Non-pigmented ciliary epithelial cell (primary cell): ENCODE measurements at places on chromosomes 16 and 17.

DNA sequence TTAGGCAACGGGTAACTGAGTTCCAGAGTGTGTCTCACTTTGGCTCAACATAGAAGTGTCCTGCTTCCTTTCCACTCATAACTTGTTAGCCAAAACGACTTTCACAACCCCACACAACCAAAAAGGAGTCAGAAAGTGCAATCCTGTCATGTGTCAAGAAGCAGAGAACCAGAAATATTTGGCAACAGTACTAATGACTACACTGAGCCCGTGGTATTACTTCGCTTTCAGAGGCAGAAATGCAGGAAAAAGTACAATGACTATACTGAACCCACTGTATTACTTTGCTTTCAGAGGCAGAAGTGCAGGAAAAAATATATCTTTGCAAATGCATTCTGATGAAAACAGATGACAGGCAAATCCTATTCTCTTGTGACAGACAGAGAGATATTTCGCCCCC lies 484.6 kb downstream of the KIF2B start:
- no peak for DNase-seq

DNA sequence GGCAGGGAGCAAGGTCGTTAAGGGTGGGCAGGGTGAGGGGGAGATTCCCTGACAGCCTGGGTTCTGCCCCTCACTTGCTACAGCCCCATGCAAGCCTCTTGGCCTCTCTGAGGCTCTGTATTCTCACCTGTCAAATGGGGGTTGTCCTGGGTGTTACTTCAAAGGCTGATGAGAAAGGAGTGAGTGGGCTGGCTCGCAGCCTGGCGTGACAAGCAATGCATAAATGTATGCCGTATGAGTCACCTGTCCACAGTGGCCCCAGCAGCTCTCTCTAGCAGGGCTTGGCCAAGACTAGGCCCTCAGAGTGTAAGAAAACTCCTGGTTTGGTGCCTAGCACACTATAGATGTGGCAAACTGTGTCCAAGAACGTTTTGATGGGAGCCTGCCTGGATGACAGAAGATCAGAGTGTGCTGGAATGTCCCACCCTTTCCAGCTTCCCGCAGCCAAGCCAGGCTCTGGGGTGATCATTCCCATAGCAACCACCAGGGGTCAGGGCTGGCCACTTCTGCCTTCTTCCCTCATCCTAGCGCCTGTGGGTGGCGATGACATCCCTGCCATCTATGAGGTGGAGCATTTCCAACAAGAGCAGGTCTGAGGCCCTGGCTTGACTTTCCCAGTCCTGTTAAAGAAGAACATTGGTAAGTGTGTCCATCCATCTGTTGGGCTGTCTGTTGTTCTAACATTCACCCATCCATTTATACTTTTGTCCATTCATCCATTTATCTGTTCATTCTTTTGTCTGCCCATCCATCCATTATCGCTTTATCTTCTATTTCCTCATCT lies 37.2 kb upstream of the ADGRG1 start:
- DNase-seq: peak; percentile 48

GRCh38 chr17:69142175-69142802 lies 594 bp upstream of the ABCA6 start:
- DNase-seq: no peak

DNA sequence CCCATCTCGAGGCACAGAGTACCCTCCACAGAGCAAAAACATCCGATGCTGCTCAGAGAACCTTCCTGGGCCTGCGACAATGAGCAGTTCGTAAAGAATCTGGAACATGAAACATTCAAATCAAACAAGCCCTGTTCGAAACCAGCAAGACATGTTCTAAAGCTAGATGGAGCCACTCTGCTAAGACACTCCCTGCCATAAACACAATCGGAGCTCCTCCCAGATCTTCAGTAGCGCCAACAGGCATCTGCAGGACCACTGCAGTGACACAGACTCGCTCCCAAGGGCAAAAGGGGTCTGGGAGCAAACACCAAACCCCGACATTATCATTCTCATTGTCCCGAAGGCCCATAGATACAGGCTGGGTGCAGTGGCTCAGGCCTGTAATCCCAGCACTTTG lies 108.7 kb downstream of the ZFHX3 start:
- no peak for DNase-seq

GRCh38 chr17:30210366-30210765 lies 25.1 kb downstream of the SLC6A4 start:
- DNase-seq: no peak

DNA sequence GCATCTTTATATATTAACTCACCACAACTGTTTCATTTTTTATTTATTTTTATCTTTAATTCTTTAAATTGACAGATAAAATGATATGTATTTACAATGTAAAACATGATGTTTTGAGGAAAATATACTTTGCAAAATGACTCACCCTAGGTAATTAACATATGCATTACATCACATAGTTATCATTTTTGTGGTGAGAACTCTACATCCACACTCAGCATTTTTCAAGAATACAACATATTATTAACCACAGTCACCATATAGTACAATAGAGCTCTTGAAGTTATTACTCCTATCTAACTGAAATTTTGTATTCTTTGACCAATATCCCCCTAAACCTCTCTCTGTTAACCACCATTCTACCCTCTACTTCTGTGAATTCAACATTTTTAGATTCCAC lies 194.7 kb upstream of the KIF2B start:
- DNase-seq: peak; percentile 60

GRCh38 chr16:56894331-56894917 lies 29.4 kb downstream of the SLC12A3 start:
- no peak for DNase-seq

DNA sequence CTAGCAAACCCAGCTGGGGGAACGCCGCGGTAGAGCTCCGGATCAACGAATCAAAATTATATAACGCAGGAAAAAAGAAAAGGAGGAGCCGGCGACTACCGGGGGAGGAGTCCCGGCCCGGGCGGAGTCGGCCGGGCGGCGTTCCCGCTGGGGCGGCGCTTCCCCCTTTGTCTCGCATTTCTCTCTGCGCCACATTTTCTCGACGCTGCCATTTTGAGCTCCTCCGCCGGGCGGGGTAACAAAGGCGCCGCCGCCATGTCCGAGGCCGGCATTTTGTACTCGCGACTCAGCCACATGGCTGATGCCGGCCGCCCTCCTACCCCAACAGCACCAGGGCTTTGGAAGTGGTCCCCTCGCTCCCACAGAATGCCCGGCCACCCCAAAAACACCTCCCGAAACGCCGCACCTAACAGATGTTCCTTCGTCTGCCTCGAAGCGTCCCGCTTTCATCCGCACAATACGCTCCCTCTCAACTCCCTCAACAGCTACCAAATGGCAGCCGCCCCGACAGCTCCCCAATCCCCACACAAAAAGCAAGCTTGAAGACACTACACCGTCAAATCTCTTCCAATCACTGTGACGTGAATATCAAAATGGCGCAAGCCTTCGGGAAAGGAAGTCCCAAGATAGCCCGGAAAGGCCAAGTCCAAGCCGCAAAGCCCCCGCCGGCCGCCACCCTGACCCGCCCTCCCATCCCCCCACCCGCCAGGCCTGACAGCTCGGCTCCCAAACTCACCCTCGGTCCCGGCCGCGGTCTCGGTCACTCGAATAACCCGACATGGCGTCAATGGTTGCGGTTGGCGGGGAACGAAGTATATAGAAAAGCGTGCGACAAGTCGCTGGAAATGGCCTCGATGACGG lies 519 bp downstream of the DDX5 start:
- DNase-seq: no peak
